ENCODE measurements at places on chromosomes 3 and 15.

DNA sequence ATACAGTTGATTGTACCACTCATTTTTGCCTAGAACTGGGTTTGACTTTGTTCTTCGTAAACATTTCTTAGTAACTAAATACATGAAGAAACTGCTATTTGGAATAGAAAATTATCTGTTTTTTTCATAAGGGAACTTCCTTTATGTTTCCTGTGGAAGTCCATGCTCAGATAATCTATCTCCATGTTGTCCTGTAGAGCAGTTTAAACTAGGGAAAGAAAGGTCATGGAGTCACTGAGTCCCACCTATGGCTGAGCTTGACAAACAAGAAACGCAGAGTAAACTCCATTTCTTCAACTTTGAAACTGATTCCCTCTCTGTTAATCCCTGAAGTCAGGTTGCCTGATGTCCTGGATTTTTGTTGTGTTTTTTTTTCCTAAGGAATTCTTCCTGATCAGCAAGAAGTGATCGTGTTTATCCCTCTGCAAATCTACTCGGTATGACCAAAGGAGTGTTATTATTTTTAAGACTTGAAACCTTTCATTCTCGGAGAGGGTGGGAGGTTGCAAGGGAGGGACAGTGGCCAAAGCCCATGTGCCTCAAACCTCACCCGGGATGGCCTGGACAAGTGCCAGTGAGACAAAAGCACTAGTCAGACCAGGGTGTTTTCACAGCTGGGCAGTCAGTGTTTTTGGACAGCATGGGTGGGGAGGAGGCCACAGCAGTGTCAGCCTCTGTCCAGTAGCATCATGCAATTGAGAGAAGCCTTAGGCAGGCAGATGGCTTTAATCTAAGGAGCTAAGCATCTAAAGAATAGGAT, 129.8 kb upstream of the PHLDB2 start:
- no peak for DNase-seq

DNA sequence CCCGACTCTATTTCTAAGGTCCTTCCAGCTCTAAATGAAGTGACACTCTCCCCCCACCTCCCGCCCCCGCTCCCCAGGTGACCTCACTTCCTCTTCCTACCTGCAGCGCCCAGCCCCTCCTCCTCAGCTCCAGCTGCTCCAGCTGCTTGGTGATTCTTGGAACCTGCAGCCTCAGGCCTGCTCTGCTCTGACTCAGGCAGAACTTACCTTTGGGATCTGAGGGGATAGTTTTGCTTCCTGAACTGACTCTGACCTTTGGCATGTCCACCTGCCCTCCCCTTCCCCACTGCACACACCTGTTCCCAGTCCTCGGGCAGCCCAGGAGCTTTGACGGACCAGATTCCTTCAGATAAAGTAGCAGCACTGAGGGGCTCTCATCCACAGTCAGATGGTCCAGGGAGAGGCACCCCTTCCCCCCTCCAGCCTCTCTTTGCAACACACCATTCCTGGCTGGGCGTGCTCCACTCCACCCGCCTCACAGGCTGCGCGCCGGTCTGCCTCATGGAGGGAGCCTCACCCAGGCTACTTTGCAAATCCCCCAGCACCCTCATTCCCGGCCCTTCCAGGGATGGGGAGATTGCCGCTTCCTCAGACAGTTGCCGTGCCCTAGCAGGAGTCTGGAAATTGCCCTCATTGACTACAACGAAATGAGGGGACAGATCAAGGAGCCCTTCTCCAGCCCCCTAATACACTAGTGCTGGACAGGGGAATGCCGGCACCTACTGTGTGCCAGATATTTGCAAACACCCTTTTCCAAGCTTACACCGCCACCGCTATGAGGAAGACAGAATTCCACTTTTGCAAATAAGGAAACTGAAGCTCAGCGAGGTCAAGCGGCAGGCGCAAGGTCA, 692 bp upstream of the C15orf39 start:
- DNase-seq, result no peak

- no peak for DNase-seq
Observed at GRCh38 chr3:174120997-174121396, 723.5 kb downstream of the NLGN1 start.

GRCh38 chr3:3816034-3816433, 16.8 kb downstream of the LRRN1 start:
- DNase-seq, result no peak

GRCh38 chr15:51982770-51983103, 11.2 kb upstream of the LEO1 start:
- DNase-seq, result no peak

DNA sequence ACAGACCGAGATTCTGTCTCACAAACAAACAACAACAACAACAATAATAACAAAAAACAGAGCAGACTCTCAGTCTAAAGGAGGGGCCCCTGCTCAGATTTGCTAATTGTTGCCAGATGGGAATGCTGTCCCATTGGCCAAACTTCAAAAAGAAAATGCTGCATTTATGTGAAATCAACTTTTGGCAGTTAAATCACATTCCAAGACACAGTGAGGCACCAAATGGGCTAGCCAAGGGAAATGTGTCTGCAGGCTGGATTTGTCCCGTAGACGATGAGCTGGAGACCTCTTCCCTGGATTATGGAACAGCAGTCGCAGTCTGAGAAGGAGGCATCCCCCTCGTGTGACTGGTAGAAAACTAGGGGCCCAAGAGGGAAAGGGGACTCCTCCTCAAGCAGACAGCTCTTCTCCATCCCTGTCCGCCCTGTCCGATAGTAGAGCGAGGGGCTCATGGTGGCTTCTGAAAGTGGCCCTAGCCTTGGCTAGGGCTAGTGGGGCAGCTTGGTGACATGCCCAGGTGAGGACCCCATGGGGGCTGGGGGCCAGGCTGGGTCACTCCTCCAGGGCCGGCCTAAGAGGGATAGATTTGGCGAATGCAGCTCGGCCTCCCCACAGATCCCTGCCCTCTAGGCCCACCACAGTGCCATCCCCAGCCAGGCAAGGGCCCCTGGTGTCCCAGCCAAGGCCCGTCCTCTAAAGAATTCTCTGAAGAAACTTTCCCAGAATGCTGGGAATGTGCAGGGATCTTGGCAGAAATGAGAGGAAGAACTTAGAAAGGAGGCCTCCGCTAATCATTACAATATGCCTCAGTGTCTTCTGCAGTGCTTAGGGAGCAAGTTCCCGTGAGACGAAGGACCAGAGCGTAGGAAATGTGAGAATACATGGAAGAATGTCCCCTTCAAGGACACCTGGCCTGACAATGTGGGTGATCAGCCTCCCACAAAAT, 2.0 kb downstream of the SLC22A14 start:
- DNase-seq, result no peak

DNA sequence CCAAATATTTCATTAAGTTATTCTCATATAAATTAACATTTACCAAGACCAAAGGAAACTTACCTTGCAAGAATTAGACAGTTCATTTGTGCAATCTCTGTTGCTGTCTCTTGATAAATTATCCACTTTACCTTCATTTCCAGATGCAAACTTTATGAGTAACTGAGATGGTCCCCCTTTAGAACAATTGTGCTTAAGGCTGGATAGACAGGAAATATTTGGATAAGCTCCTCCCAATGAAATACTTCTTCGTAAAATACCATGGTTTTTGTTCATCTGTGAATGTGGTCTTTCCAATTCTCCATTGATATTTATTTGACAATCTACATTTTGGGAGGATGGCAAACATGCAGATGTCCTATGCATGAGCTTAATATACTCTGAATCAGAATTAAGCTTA, 78.2 kb downstream of the NEDD4 start:
- no peak for DNase-seq
